ENCODE measurements at places on chromosomes 2 and 18.

DNA sequence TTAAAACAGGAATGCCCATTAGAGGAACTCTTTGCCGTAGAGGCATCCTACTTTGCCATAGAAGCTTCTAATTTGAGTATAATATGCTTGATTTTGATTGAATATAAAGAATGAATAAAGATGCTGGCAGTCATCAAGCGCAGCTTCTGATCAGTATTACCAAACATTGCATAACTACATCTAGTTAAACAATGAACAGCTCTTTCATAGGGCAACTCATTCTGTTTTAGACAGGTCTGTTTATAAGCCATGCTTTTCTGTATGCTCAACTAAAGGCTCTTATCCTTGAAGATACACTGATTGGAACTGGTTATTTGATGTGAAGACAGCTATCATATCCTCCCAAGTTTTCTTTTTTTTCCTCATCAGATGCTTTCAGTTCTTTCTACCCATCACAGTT, 122.6 kb upstream of the FAM117B start:
- no peak for DNase-seq

DNA sequence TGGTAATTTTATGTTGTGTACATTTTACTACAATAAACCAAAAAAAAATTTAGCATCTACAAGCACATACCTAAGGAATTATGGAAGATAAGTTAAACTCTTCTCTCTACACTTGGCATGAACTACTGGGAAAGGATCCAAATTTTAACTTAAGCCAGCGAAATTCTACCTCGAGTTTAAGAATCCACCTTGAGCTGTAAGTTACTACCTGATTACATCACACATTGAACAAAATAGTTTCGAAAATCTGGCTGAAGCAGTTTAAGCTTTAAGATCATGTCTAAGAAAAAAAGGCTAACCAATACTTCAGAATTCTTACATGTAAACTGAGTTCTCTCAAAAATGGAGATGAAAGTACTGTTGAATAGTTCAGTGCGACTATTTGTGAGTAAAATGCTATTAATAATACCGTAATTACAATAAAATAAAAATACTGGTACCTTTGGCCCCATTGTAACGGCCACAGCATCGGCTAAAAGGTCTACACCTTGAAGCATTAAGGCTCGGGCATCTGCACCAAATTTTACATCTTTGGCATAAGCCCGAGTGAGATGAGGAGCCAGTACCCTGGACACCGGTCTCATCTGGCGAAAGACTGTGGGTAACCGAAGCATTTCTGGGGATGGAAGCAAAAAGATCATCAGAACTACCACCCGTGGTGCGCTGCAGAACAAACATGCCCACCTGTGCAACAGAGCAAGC, 1.3 kb downstream of the HSPD1 start:
- DNase-seq = no peak

GRCh38 chr18:79365701-79366100, 30.0 kb upstream of the NFATC1 start:
- DNase-seq = no peak

DNA sequence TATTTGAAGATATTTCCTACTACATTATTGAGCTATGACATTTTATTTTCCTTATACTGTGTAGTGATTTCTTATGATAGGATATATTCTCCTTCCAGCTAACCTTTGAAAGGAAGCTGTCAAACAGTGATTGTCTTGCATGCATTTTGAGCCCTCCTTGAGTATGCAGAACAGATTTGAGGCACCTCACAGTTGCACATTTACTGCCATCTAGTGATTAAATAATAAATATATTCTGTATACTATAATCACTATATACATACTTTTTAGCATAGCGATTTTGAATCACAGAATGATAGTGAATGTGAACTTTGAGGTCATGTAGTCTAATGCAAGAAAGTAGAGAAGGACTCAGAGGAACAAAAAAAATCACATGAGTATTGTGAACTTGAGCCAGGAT, 268.4 kb upstream of the CDH19 start:
- DNase-seq = no peak

GRCh38 chr2:157375384-157375783, 49.8 kb upstream of the ERMN start:
- DNase-seq = no peak

DNA sequence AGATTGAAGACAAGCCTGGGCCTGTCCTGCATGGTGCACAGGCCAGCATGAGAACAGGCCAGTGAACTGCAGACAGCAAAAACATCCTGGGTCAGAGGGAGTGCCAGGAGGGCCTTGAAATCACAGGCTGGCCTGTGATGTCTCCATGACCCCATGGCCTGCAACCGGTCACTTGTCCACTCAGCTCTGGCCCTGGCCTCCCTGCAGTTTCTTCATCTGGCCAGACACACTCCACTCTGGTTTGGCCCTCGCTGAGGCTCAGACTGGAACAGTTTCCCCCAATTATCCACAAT, 12.6 kb downstream of the CYRIA start:
- no peak for DNase-seq

- no peak for DNase-seq
Measured at GRCh38 chr2:6353669-6354068, 512.0 kb downstream of the CMPK2 start.

GRCh38 chr2:28175028-28175427, 217.6 kb upstream of the FOSL2 start:
- no peak for DNase-seq

- DNase-seq = peak; percentile 73
Measured at GRCh38 chr18:79523206-79523735, 127.5 kb downstream of the NFATC1 start.

DNA sequence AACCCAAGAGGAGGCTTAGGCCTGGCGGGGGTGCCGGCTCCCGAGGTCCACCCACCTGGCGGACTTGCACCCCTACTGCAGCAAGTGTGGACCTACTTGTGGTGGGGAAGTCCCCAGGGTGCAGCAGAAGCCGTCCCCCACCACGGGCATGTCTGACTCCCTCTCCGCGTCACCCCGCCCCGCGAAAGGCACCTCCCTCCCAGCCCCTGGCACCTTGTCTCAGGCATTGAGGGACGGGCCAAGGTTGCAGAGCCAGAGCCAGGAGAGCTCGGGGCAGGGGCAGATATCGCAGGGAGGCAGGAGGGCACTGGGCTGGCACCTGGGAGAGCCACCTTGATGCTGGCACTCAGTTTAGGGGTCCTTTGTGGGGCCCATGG, 19.0 kb downstream of the CROCC2 start:
- DNase-seq = no peak

GRCh38 chr2:161763153-161763552, 138.9 kb downstream of the SLC4A10 start:
- no peak for DNase-seq

- DNase-seq = no peak
Measured at GRCh38 chr2:9234680-9235146, 28.1 kb downstream of the ASAP2 start.

GRCh38 chr2:127671557-127672302, 3.6 kb downstream of the LIMS2 start:
- no peak for DNase-seq

DNA sequence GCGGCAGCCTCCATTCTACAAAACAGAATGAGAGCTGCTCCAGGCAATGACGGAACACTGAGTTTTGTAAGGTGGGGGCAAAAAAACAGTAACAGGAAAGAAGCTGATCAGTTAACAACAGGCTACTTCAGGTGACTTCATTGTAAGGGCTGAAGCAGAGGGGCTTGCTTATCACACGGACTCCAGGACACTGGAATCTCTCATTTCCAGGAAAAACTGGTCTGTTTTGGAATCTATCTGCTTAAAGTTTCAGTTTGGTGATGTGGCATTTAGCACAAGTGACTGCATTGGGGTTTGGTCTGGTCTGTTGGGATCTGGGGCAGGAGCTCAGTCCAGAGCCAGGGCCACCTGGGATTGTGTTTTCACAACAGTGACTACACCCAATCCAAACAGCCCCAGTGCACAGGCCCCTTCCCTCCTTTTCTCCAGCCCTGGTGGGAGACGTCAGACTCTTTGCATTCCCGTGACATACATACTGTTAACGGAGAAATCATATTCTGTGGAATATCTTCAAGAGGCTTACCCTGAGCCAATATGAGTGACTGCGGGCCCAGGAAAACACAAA, 14.1 kb downstream of the AMER3 start:
- DNase-seq = no peak

GRCh38 chr2:133992454-133992853, 261.4 kb upstream of the MGAT5 start:
- no peak for DNase-seq

DNA sequence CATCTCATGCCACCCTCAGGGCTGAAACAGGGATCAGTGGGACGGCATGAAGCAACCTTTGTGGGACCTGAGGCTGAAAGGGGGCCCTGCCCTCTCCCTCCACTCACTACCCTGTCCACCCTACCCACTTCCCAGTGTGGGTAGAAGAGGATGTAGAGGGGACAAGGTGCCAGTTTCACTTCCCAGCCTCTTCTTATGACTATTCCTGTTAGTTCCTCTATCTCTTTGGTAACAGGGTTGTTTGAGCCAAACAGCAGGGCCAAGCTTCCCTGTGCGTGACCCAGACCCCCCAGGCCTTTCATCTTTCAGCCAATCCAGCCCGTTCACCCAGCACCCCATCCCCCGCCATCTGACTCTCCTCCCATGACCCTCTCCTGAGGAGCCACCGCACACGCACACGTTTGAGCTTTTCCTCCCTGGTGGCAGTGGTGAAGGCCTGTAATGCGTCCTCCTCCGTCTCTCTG, 82.3 kb downstream of the STPG4 start:
- no peak for DNase-seq

DNA sequence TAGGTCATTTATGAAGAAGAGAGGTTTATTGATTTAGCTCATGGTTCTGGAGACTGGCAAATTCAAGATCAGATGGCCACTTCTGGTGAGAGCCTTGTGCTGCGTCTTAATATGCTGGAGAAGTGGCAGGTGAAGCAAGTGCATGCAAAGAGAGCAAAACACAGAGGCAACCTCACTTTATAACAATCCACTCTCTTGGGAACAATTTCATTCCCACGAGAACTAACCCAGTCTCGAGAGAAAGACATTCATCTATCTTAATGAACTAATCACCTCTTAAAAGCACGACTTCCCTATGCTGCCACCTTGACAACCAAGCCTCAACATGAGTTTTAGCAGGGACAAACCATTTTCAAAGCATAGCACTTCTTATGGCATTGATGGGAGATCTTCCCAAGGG, 186.5 kb upstream of the RASGRP3 start:
- DNase-seq = no peak

- DNase-seq = no peak
Measured at GRCh38 chr2:39320162-39320561, 76.4 kb upstream of the CDKL4 start.

DNA sequence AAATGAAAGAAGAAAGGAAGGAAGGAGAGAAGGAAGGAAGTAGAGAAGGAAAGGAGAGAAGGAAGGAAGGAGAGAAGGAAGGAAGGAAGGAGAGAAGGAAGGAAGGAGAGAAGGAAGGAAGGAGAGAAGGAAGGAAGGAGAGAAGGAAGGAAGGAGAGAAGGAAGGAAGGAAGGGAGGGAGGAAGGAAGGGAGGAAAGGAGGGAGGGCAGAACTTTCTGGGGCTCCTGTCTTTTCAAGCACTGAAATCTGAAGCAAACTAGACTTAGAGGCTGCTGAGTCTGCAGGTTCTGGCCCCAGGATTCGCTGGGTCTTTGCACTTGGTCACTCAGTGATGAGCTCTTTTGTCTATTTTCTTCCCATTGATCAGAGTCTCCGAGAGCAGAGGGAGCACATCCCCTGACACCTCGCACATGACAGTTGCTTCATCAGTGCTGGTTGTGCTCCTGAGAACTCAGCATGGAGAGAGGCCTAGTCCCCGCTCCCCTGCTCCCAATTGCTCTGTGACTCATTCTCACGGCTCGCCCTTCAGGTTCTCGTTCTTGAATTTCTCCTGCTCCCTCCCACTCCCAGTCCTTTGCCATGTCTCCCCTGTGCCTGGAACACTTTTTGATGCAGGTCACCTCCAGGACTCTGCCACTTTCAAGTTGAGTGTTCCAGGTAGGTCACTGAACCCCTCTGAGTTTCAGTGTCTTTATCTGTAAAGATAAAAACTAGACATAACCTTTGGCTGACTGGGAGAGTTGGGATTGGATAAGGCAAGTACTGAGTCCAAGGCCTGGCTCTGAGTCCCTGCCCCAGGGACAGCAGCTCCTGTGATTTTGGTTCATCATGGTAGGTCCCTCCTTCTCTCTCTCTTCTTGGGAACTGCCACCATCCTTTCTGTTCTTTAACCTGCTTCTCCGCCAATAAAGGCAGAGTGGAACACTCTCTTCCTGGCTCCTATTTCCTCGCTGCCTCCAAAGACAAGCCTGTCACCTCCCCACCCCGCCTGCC, 55.2 kb downstream of the TNP1 start:
- DNase-seq = no peak

Data from stimulated activated CD8-positive, alpha-beta memory T cell treated with anti-CD3 and anti-CD28 coated beads, Interleukin-7, amount 100 ng/mL, for 48 hours (primary cell).